ENCODE measurements at places on chromosomes 3 and 15.

GRCh38 chr15:52102463-52102862 is 10.1 kb downstream of the BCL2L10 start:
- DNase-seq, result no peak

DNA sequence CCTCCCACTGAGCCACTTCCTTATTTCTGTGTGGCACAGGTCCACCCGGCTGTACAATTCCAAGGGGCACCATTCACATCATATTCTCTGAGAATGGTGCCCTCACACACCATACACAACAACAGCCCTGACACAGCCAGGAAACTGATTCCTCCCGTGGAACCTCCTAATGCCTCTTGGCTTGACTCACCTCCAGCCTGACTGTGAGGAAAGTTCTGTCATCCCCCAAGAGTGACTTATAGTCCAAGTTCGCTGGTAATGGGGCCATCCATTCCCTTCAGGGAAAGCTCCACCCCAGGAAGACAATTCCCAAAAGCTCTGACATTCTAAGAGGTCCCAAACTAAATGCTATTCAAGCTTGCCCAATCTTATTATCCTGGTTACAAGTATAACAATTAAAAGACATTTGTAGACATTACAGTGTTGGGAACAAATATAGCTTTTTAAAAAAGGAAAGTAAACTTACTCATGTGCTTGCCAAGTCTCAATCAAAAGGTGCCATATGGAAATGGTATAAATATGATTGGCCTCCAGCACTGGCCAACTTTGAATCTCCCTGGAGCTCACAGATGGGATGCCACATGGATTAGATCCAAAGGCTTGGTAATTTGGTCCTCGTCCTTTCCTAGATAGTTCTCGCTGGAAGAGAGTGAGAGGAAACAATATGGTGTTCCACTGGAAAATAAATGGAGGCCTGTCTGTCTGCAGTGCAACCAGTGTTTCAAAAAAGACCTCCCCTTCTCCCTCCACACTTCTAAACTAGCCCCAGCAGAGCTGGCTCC is 56.3 kb upstream of the PSMD6 start:
- no peak for DNase-seq

DNA sequence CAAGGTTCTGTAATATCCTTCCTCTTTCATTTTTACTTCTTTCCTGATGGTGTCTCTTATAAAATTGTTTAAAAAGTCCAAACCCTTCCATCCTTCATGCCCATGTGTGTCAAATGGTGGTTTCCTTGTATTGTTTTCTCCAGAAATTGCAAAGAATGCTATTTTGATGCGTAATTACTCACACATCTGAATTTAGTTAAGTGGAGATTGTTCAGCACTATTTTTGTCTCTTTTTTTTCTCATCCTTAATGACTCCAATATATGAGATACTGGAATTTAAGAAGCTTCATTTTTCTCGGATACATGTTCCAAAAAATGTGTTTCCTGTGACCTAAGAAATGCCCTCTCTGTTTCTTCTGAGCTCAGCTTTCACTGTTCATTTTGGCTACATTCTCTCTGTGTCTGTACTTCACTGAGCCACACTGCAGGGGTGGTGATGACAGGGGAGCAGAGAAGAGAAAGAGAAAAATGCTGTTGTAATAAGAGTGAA is 799.8 kb downstream of the DIPK2A start:
- DNase-seq, result no peak

DNA sequence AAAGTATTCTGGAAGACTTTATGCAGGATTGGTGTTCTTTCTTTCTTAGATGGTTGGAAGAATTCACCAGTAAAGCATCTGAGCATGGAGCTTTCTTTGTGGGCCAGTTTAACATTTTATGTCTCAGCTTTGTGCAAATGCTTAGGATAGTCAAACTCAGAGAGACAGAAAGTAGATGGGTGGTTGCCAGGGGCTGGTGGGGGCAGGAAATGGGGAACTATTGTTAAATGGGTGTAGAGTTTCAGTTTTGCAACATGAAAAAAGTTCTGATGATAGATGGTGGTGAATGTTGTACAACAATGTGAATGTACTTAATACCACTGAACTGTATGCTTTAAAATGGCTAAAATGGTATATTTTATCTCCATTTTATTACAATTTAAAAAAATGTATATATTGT is 24.8 kb downstream of the SPCS1 start:
- DNase-seq, result no peak

DNA sequence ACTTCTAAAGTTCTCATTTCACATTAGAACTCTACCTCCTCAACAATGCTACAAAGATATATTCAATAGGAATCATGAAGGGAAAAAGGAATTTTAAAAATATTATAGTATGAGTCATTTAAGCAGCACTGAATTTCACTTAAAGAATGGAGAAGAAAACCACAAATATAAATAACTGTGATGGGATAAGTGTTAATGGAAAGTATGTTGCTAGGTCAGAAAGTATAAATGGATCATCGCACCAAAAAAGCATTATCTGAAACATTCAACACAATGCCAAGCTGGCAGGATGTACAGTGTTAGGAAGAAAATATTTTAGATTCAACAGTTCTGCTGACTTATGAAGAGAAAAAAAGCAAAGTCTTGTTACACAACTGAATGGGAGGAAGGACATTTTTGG is 101.4 kb downstream of the TFG start:
- no peak for DNase-seq

- DNase-seq, result no peak
These were observed 9.0 kb downstream of the UROC1 start for GRCh38 chr3:126508564-126508964.

DNA sequence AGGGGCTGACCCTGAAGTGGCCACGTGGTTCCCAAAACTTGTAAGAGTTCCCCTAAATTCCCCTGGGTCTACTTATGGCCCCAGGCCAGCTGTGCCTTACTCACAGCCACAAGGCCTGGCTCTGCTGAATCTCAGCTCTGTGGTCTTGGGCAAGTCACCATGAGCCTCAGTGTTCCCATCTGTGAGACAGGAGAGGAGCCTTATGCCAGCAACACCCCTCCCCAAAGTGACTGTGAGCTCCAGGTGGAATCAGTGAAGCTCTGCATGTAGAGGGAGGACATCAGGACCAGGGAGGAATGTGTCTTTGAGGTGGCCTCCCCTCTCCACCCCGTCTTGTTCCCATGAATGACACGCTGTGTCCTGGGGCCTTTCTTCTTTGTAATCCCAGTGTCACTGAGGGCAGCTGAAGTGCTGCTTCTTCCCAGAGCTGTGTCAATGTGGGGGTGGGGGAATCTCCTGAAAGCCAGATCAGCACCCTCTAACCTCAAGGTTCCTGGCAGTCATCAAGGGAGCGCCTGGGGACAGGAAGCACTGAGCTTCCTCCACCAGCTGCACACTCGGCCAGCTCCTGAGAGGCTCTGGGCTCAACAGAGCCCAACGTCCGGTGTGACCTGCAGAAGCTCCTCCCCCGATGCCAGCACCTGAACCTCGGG is 258.9 kb downstream of the UACA start:
- peak; percentile 62 for DNase-seq

GRCh38 chr15:34240537-34240936 is 15.7 kb downstream of the EMC4 start:
- no peak for DNase-seq

Data from SK-N-SH (cell line).